Astrocyte (in vitro differentiated cells and primary cell): ENCODE measurements at places on chromosomes 2 and 18. TPM values are rescaled to one million over a fixed set of nuclear protein-coding genes. Genes with fewer than 3 reads are reported as not detected.

CTLA4 gene
- total RNA-seq: not detected in 2 replicates

PSTPIP2 gene
- total RNA-seq: 7.2 and 9.1 TPM in 2 replicates

- H3K4me3 ChIP-seq: no peak overlapping the region
- peak overlapping the region; percentile 69 for H3K27ac ChIP-seq
- DNase-seq: no peak
- H3K4me1 ChIP-seq: peaks cover 53% of the 10 kb centered on the region
These were observed 9.0 kb downstream of the PTPRM start for GRCh38 chr18:7576077-7576476.

- H3K4me3 ChIP-seq: no peak overlapping the region
- H3K4me1 ChIP-seq: no peaks in the 10 kb centered on the region
- no peak overlapping the region for H3K27ac ChIP-seq
- H3K36me3 ChIP-seq: no peaks in the 10 kb centered on the region
- no peaks in the 10 kb centered on the region for H3K27me3 ChIP-seq
These were observed 98.7 kb upstream of the ALKAL2 start for GRCh38 chr2:386406-387103.
